ENCODE measurements at places on chromosomes 3 and 15. TPM values are rescaled to one million over a fixed set of nuclear protein-coding genes. Genes with fewer than 3 reads are reported as not detected.

ARGFX gene
- total RNA-seq: not detected

ZBTB20 gene
- total RNA-seq: 56.7 TPM

FBXL22 gene
- total RNA-seq: 1.4 TPM

NR2E3 gene
- total RNA-seq: not detected

HEG1 gene
- total RNA-seq: 24.8 TPM

OIP5 gene
- total RNA-seq: 0.70 TPM

NIPA2 gene
- total RNA-seq: 45.5 TPM

PLSCR2 gene
- total RNA-seq: not detected

LHFPL4 gene
- not detected for total RNA-seq

ARRDC4 gene
- total RNA-seq: 2.0 TPM

MED12L gene
- 2.1 TPM for total RNA-seq

PSTPIP1 gene
- total RNA-seq: 110 TPM

GP9 gene
- not detected for total RNA-seq

TICRR gene
- total RNA-seq: 0.23 TPM

ATP13A5 gene
- total RNA-seq: not detected

WDR93 gene
- not detected for total RNA-seq

Measured in T-cell (primary cell).